Esophagus muscularis mucosa (tissue), 4 donors: ENCODE measurements at places on chromosomes 2 and 18.
A peak's percentile ranks its signal among the peaks of the same experiment; 100 is the strongest.

- DNase-seq, result no peak
Observed at GRCh38 chr2:134081238-134081938, 172.5 kb upstream of the MGAT5 start.

DNA sequence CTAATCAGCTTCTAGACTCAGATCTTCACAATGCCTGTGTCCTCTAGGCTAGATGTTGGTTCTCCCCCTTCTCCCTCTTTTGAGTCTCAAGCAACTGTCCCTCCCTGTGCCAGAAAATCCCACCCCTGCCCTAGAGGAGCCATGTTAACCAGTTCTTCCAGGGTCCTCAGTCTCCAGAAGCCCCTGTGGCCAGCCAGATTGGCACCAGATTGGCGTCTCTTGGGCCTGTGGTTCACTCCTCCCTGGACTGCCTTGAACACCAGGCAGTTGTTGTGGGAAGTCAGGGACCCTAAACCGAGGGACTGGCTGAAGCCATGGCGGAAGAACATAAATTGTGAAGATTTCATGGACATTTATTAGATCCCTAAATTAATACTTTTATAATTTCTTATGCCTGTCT is 36.6 kb downstream of the CYP26B1 start:
- DNase-seq, result no peak

GRCh38 chr2:135876066-135876711 is at the start of gene MCM6:
TSS of gene MCM6 (minus strand) at chr2:135876443. CDS start at chr2:135876365, 78 bp downstream.
- DNase-seq, result peak; percentile 99

GRCh38 chr18:49137585-49137984 is 186.8 kb upstream of the SMAD7 start:
- no peak for DNase-seq

DNA sequence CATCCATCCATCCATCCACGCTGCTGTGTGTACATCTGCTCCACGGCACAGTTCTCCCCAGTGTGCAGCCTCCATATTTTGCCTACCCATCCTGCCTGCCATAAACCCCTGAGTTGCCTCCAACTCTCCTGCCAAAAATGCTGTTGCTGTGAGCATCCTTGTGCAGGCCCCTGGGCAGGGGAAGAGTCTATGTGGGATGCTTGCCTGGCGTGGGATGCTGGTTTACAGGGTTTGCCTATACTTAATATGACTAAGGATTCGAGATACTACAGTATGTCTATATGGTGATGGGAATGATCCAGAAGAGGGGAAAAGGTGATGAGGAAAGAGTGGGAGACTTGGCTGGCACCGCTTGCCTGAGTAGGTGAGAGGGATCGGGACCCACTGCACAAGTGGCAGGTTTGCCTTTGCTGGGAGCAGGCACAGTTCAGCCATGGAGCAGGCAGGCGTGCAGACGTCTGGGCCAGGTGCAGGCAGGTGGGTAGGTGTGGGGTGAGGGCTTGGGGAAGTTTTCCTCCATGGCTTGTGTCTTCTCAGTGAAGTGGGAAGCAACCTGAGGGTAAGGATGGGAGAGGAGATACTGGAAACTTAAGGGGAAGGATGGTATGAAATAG is 30.2 kb upstream of the FAHD2A start:
- no peak for DNase-seq
